Transverse colon (tissue), 4 donors: ENCODE measurements at places on chromosomes 4 and X. TPM values are rescaled to one million over a fixed set of nuclear protein-coding genes. Genes with fewer than 3 reads are reported as not detected.

DNA sequence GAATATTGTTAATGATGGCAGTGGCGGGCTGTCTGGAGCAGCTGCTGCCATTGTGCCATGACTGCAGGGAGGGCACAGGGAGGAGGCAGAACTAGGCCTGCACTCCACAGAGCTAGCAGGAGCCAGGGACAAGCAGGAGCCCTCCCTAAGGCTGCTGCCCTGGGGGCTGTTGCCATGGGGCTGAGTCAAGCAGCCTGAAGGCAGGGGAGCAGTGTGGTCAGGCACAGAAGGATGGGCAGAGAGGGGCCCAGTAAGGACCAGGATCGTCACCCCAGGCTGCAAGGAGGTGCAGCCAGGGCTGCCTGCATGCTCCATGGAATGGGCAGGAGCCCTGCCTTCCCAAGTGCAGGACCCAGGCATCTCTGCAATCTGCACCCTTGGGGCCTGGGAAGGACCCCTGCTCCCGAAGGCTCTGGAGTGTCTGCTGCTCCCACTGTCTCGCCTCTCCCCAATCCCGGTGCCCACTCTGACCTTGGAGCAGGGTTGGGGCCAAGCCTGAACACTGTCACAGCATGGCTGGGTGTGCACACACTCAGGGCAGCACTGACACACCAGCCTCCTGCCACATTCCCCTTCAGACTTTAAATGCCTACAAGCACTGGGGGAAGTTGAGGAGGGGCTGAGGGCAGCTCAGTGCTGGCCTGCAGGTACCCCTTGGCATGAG is 98.3 kb upstream of the GALNTL6 start:
- no peak for DNase-seq
- H3K27ac ChIP-seq, result no peak overlapping the region
- H3K27me3 ChIP-seq, result no peaks in the 10 kb centered on the region
- H3K36me3 ChIP-seq, result no peaks in the 10 kb centered on the region

GRCh38 chr4:101288365-101289145 is 58.8 kb downstream of the PPP3CA start:
- no peak for DNase-seq
- no peak overlapping the region for H3K4me3 ChIP-seq
- no peaks in the 10 kb centered on the region for H3K4me1 ChIP-seq
- H3K36me3 ChIP-seq, result no peaks in the 10 kb centered on the region

GRCh38 chr4:169119536-169119935 is 109.5 kb upstream of the CBR4 start:
- H3K27me3 ChIP-seq, result no peaks in the 10 kb centered on the region
- no peak for DNase-seq
- H3K27ac ChIP-seq, result no peak overlapping the region

- H3K36me3 ChIP-seq, result no peaks in the 10 kb centered on the region
- no peak overlapping the region for H3K4me3 ChIP-seq
- H3K27ac ChIP-seq, result no peak overlapping the region
- no peaks in the 10 kb centered on the region for H3K27me3 ChIP-seq
These were observed 156.2 kb upstream of the PSAPL1 start for GRCh38 chr4:7590899-7591298.

- no peak overlapping the region for H3K27ac ChIP-seq
- no peaks in the 10 kb centered on the region for H3K27me3 ChIP-seq
- no peaks in the 10 kb centered on the region for H3K36me3 ChIP-seq
- H3K4me3 ChIP-seq, result no peak overlapping the region
- no peak for DNase-seq
These were observed 147.0 kb downstream of the PDGFC start for GRCh38 chr4:156824451-156825060.

DNA sequence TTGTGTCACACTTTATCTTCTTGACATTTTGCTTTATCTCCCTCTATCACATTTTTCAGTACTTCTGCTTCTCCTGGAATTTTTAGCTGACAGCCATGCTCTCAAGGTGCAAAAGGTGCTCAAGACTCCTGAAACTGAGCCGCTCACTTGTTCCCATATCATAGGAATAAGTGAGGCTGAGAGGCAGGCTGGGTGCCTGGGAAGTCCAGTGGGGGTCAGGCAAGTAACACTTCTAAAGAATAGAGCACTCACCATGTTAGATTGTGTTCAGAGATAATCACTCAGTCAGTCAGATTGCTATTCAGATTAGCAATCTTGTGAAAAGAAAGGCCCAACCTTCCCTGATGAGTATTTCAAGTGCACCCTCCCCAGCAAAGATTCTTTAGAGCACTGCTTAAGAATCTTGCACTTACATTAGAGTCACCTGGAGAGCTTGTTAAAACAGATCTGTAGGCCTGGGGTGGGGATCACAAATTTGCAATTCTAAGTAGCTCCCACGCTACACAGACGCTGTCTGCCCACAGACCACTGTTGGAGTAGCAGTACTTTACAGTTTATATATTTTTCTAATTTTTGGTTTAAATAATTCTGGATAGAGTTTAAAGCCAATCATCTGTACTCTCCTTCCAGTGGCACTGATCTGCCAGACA is 23.1 kb upstream of the LRAT start:
- no peak for DNase-seq
- no peaks in the 10 kb centered on the region for H3K4me1 ChIP-seq
- no peaks in the 10 kb centered on the region for H3K27me3 ChIP-seq
- no peak overlapping the region for H3K4me3 ChIP-seq
- no peaks in the 10 kb centered on the region for H3K36me3 ChIP-seq
- H3K27ac ChIP-seq, result no peak overlapping the region

GRCh38 chrX:111039606-111040005 is 56.4 kb upstream of the PAK3 start:
- no peaks in the 10 kb centered on the region for H3K36me3 ChIP-seq
- H3K4me1 ChIP-seq, result no peaks in the 10 kb centered on the region
- H3K27ac ChIP-seq, result no peak overlapping the region
- no peak for DNase-seq

DNA sequence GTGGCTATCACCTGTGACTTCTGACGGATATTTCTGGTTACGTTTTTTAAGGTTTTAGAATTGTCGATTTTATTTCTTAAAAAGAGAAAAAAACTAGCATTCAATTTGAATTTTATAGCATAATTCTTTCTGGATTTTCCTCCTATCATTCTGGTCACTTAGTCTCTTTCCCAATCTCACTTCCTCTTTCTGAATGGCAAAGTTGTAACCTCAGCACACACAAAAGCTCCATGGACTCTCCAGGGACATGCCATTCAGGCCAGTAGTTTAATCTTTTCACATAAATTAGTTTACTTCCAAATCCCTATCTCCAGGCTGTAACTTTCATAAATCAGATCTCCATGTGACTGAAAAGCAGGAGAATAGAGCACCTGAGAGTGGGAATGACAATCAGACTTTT is 110.7 kb downstream of the ARAP2 start:
- H3K27me3 ChIP-seq, result no peaks in the 10 kb centered on the region
- H3K4me1 ChIP-seq, result no peaks in the 10 kb centered on the region
- H3K4me3 ChIP-seq, result no peak overlapping the region
- no peak overlapping the region for H3K27ac ChIP-seq
- no peaks in the 10 kb centered on the region for H3K36me3 ChIP-seq
- DNase-seq, result no peak

- no peak overlapping the region for H3K27ac ChIP-seq
- H3K4me1 ChIP-seq, result no peaks in the 10 kb centered on the region
- no peak for DNase-seq
These were observed 49.6 kb downstream of the LHFPL1 start for GRCh38 chrX:112630187-112630586.

CSN1S1 gene
- not detected for total RNA-seq

SLC39A8 gene
- 35.9 TPM for total RNA-seq

UCP1 gene
- not detected for total RNA-seq

CPLX1 gene
- total RNA-seq, result 0.41 TPM

EDNRA gene
- total RNA-seq, result not detected

RAB40AL gene
- 1.7 TPM for total RNA-seq

LRCH2 gene
- total RNA-seq, result 1.2 TPM
